ENCODE measurements at places on chromosomes 3 and 15.

DNA sequence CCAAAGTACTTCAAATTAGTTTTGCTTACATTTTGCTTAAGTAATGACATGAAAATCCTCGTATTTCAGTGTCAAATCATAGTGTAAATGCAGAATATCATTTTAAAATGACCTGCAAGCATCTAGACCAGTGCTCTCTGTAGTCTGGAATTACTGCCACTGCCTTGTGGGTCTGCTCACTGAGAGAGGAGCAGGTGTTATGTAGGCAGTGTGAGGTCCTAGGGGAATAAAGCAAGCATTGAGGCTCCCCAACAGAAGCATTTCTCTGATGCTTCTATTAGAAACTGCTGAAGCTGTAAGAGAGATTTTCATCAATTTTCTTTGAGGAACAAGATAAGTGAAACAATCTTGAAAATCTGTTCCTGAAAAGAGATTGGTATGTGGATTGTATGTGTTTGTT, 253.2 kb downstream of the BBX start:
- no peak for DNase-seq

GRCh38 chr3:29245441-29245840, 35.4 kb upstream of the RBMS3 start:
- no peak for DNase-seq

DNA sequence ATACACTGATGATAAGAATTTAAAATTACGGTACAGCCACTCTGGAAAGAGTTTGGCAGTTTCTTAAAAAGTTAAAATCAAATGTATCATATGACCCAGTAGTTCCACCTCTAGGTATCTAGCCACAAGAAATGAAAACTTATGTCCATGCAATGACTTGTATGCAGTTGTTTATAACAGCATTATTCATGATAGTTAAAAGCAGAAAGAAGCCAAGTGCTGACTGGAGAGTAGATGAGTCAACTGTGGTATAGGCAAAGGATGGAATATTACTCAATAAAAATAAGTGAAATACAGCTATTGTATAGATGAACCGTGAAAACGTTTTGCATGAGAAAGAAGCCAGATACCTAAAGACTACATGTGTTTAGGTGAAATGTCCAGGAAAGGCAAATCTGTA, 14.8 kb downstream of the GPR87 start:
- DNase-seq: no peak

- no peak for DNase-seq
These were observed 205.3 kb upstream of the LINGO1 start for GRCh38 chr15:77838061-77838460.

DNA sequence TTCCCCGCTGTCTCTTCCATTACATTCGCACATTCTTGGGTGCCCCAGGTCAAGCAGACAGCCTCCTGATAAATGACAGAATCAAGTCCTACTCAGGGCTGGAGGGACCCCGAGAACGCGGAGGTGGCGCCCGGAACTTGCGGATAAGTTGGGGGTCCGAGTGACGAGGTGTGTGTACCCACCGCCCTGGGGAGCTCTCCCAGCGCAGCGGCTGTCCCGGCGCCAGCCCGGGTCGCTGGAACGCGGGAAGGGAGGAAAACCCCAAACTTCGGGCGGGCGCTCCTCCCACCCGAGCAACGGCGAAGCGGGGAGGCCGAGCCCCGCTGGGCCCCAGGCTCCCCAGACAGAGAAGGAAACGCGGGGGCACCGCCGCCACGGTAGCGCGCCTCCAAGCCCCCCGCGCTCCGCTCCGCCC, 550 bp downstream of the CLN6 start:
- DNase-seq: no peak

DNA sequence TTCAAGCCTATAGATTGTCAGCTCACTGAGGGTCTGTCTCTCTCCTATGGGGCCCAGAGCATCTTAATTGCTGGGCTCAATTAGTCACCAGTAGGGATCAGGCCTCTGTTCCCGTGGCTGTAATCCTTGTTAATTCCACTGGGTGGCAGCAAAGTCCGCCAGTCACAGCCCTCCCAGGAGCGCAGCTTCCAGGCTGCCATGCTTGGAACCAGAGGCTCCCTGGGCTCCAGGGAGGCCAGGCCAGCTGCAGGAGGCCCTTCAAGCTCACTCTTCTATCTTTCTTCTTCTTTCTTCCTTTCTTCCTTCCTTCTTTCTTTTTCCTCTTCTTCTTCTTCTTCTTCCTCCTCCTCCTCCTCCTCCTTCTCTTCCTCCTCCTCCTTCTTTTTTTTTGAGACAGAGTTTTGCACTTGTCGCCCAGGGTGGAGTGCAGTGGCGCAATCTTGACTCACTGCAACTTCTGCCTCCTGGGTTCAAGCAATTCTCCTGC, 14.4 kb downstream of the RNU5B-1 start:
- peak; percentile 63 for DNase-seq

GRCh38 chr3:99396651-99397275, 241.6 kb upstream of the COL8A1 start:
- no peak for DNase-seq

GRCh38 chr15:56537881-56538280, 72.9 kb upstream of the MNS1 start:
- DNase-seq: peak; percentile 9
